ENCODE measurements at places on chromosomes 16 and 17.

DNA sequence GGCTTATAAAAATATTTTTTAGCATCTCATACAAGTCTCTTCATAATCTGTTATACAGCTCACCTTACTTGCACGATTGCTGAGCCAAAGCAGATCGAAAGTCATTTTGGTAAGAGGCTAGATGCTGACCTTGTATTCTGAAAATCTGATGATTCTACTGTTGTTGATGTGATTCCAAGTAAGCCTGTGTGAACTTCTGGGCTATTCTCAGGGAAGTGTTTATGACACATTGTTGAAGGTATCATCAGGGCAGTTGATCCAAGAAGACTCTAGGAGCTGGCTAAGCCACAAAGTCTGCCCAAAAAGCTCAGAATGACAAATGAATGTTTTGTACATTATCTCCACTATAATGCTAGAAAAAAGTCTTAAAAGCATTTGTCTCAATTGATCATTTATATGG is 16.0 kb downstream of the OMG start:
- DNase-seq = no peak

DNA sequence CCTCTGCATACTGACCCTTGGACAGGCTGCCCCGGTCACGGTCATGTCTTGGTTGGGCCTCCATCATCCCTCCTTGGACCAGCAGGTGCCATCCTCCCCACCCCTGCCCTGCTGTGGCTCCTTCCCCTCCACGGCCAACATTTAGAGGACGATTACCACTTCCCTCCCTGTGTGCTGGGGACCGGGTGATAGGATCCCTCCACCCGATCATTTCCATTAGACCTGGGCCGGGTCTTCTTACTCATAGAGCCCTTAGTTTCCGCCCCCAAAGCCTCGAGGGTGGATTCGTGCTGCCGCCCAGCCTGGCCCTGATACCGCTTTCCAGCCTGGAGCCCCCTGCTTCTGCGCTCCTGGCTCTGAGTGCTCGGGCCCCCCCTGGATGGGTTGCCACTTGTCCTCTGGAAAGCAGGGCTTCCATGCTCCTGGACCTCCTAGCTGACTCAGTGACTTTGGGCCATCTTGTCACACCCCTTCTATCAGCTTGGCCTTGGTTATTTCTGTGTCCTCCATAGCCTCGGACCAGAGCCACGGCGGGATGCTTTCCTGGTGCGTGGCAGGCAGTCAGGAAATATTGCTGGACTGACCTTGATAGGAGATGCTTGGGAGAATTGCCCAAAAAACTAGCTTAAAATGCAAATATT is 171.4 kb downstream of the SEC14L1 start:
- DNase-seq = no peak

- no peak for DNase-seq
Measured at GRCh38 chr17:69712801-69713311, 298.4 kb downstream of the MAP2K6 start.

DNA sequence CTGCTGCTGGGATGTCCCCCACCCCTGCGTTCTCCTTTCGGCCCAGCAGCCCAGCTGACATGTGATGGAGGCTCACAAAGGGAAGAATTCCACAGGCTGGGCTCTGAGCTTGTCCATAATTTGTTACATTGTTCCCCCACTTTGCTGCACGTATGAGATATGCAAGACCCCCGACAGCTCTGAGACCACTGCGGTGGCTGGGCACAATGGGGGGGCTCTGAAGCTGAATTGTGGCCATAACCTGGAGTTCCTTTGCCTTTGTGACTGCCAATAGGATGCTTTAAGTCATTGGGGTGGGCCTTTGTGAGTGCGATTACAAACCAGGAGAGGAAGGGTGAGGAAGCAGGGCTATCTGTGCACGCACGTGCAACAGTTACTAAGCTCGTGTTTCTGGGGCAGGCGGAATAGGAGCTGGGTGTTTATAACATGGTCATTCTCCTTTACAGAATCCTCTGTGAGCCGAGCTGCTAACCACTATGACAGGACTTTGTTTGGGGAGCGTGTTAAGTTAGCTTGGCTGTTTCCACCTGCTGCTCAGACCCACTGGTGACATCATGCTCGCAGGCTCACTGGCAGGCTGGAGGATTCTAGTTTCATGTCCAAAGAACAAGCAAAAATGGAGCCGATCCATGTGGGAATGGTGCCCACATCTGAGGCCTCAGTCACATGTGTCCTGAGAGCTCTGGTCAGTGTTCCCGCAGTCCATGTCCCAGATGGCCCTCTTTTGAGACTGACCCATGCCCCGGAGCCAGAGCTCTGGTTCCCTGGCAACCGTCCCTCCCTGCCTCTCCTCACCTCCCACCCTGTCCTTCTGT is 208.3 kb upstream of the SALL1 start:
- DNase-seq = no peak

DNA sequence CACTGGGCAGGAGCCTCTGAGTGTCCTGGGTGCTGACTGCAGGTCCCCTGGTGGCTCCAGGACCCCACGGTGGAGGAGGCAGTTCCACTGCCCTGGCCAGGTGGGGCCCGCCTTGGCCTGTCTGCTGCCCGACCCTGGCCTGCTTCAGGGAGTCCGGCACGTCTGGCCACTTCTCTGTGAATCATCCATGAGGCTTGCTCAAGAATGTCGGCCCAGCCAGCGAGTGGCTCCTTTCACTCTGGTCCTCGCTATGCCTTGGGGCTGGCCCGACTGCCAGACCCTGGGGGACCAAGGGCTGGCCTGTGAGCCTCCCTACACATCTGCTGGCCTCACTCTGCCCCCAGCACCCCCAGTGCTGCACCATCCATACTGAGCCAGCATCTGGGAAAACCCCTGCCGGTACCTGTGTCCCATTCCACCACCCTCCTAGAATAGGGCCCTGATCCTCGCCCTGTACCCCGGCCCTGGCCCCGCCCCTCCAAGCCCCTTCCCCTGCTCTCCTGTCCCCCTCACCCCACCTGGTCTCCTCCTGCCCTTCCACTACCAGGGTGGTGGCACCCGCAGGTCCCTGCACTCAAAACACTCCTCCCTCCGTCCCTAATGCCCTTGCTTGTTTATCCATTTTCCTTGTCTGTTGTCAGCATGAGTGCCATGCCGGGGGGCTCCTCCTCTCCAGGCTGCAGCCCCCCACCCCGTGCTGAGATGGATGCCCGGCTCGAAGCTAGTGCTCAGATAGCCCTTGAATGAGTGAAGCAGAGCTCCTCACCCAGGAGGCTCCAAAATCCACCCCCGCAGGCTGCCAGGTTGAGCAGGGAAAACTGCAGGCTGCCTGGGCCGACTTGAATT is 35.5 kb downstream of the ADCY7 start:
- DNase-seq = no peak

- peak; percentile 33 for DNase-seq
Measured at GRCh38 chr17:74521701-74522201, 9.5 kb downstream of the CD300LB start.

GRCh38 chr17:48505788-48506187 is 25.0 kb downstream of the HOXB1 start:
- peak; percentile 34 for DNase-seq

GRCh38 chr16:66293932-66294331 is 72.6 kb upstream of the CDH5 start:
- DNase-seq = no peak

- DNase-seq = no peak
Measured at GRCh38 chr16:35207059-35207999, 1747.9 kb downstream of the TP53TG3F start.

DNA sequence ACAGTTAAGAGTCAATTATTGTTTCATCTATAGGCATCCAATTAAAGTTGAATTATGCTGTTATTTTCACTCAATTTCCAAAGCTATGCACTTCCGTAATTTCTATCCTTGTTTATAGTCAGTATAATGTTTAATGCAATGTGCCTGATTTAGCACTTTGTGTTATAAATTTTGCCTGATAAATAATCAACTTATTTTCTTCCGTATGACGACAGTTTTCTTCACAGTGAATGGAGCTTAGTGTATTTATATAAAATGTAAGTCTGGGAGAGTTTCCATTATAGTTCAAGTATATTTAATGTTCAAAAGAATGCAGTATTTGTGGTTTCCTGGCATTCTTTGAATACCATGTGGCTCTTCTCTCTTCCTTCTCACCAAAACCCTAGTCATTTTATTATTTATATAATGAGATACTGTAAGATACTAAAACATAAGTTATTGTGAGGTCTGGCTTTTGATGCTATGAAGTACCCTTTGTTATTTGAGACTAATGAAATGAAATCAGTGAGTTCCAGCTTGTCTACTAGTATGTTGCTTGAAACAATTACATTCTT is 240.6 kb downstream of the PRKCA start:
- DNase-seq = no peak

DNA sequence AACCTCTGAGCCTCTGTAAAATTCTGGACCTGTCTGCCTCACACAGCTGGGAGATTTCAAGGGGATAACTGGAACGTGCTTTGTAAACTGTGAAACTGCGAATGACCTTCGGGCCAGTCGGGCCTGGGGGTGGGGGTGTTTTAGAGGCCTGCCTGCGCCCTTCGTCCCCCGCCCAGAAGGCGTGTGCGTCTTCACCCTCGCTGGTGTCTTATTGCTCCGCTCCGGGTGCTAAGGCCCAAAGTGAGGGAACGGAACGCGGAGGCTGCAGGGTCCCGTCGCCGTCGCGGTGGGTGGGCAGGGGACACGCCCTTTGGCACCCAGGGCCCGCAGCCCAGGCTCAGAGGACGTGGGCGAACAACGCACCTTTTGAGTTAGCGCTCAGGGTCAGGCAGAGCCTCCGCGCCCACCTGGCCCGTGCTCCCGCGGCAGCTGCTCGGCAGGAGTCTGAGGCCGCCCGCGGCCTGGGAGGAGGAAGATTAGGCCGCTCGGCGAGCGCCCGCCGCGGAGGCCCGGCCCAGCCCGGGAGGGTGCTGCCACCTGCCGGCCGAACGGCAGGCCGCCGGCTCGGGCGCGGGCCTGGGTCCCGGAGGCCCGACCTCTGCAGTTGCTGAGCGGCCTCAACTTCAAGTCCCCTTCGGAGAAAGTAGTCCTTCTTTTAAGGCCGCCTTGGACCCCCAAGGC is 29.7 kb downstream of the DCAKD start:
- DNase-seq = peak; percentile 80

DNA sequence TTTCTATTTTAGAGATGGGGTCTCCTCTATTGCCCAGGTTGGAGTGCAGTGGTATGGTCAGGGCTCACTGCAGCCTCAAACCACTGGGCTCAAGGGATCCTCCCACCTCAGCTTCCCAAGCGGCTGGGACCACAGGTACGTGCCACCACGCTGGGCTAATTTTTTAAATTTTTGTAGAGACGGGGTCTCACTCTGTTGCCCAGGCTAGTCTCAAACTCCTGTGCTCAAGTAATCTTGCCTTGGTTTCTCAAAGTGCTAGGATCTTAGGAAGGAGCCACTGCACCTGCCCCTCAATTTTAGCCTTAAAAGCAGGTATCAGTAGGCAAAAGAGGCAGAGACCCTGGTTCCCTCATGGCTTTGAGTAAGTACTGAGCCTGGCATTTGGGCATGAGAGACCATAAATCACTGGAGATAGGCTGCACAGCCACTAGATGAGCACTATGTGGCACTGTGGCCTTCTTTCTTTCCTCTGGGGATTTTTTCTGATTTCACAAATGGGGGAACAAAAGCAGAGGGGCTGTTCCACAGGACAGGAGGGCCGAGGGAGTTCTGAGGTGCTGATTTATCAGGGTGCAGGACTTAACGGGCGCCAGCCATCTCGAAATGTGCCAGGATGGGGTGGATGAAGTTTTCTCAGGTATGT is 82.2 kb downstream of the PLXDC1 start:
- no peak for DNase-seq

Measured in stimulated activated naive CD8-positive, alpha-beta T cell treated with anti-CD3 and anti-CD28 coated beads, Interleukin-15, Interleukin-2, amounts not matched to agents 100 U/mL and 50 U/mL, for 24 hours (primary cell).